Adrenal gland (tissue), 19 donors: ENCODE measurements at places on chromosomes 12 and 14. TPM values are rescaled to one million over a fixed set of nuclear protein-coding genes. Genes with fewer than 3 reads are reported as not detected.

Gene RNASE12
- total RNA-seq: not detected

Gene TAC3
- not detected for total RNA-seq

Gene SIX6
- not detected for total RNA-seq

Gene ACRBP
- 3.1 TPM for total RNA-seq

Gene ITGB7
- total RNA-seq: 4.0 TPM

Gene KRT80
- 1.7 TPM for total RNA-seq

Gene TEX52
- total RNA-seq: not detected

Gene NUDT14
- 25.6 TPM for total RNA-seq

Gene AKAP5
- total RNA-seq: 0.78 TPM

Gene FGD4
- 38.5 TPM for total RNA-seq

Gene CCDC197
- not detected for total RNA-seq

Gene EXD2
- total RNA-seq: 16.4 TPM

Gene LRTM2
- not detected for total RNA-seq

Gene EPYC
- 0.78 TPM for total RNA-seq

Gene RNASE2
- 4.6 TPM for total RNA-seq

Gene KRT78
- not detected for total RNA-seq

Gene SLC10A1
- total RNA-seq: not detected

Gene SYCP3
- not detected for total RNA-seq

Gene HRK
- total RNA-seq: not detected
